ENCODE measurements at places on chromosomes 7 and 10.

- DNase-seq, result no peak
Observed at GRCh38 chr7:131329176-131329570, 1.5 kb downstream of the MKLN1 start.

DNA sequence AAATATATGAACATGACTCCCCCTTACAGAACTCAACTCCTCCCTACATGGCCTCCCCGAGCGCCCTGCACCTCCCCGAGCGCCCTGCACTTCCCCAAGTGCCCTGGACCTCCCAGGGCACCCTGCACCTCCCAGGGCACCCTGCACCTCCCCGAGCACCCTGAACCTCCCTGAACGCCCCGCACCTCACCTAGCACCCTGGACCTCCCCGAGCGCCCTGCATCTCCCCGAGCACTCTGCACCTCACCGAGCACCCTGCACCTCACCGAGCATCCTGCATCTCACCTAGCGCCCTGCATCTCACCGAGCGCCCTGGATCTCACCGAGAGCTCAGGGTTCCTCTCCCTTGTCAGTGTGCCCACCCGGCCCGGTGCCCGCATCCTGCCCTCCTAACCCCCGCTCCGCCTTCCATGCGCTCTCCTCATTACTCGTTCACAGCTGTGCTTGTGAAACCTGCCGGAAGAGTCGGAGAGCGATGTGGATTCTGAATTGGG lies 134.3 kb downstream of the ACTR3B start:
- no peak for DNase-seq

GRCh38 chr10:81873231-81873931 lies 1.6 kb upstream of the NRG3 start:
- no peak for DNase-seq

- no peak for DNase-seq
Observed at GRCh38 chr7:31690935-31691334, 3.9 kb downstream of the PPP1R17 start.

DNA sequence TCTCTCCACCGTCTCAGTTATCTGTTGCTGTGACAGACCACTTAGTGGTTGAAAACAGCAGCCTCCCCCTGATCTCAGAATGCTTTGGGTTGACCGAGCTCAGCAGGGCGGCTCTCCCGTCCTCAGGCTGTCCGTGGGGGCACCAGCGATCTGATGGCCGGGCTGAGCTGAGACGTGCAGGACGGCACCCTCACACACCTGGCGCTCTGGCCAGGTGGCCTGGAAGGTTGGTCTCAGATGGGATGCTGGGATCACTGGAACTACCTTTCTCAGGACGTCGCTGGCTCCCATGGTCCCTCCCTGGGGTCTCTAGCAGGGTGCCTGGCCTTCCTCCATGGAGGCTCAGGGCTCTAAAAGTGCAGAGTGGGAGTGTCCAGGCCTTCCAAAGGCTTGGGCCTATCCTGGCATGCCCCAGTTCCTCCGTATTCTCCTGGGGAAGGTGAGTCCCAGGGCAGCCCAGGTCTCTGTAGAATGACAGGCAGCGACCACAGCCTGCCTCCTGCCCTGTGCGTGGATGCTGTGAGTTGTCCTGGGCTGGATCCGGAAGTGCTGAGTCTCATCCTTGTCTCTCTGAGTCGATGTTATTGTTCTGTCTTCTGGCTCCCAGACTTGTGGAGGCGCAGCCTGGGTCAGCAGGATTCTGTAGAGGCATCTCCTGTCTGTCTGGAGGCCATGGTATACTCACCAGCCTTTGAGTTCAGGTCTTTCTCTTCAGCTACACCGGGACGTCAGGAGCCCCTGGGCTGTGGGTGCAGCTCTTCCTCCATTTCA lies 12.2 kb upstream of the PWWP2B start:
- DNase-seq, result no peak

DNA sequence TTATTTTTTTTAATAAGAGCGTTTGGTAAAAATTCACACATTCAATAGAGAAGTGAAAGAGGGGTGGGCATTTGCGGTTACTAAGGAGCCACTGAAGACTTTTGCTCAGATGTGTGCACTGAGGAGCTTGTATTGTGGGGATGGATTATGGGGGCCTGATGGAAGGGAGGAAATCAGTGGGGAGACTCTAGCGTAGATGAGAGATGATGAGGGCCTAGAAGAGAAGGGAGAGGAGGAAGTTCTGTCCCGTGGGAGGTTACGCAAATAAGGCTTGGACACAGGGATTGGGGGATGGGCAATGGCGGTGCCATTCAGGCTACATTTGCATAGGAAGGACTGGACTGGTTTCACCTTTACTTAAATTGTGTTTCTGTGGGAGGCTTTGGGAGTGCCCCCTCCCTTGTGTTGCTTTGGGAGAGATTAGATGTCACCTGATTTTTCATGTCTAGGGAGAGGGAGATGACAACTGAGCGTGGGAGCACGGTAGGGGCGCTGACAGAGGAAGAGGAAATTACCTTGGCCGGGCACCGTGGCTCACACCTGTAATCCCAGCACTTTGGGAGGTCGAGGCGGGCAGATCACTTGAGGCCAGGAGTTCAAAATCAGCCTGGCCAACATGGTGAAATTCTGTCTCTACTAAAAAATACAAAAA lies 2.2 kb upstream of the HIP1 start:
- DNase-seq, result no peak

- DNase-seq, result no peak
Observed at GRCh38 chr7:86963599-86964230, 95.7 kb downstream of the ELAPOR2 start.

DNA sequence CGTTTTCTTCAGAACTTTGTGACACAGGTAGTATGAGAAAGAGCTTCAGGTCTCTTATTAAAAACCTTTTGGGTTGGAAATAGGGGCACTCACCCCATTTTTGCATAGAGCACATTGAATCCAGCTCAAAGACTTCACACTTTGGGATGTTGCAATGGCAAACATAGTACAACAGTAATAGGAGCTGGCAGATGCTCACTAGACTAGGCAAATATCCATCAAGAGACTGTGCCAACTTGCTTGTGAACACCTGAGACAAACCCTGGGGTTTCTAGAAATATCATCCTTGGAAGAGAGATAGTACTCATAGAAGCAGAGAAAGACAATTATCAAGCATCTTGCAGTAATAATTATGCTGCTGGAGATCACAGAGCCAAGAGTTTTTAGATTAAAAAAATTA lies 280.0 kb downstream of the CACNA2D1 start:
- no peak for DNase-seq

GRCh38 chr7:158285383-158285770 lies 302.2 kb downstream of the PTPRN2 start:
- DNase-seq, result no peak

DNA sequence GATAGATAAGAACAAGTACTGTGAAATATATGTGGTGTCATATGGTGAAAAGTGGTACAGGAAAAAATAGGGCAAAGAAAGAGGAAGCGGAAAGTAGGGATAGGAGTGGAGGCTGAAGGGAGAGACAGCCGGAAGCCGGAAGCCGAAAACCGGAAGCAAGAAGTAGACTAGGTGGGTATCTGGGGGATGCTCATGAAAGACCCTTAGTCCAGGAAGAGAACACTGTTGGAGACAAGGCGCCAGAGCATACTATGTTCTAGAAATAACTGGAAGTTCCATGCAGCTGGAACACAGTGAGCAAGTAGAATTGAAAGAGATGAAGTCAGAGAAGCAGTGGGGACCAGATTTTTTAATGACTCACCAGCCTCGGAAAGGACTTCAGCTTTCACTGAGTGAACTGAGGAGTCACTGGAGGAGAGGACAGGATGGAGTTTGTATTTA lies 22.5 kb downstream of the ST8SIA6 start:
- DNase-seq, result no peak

DNA sequence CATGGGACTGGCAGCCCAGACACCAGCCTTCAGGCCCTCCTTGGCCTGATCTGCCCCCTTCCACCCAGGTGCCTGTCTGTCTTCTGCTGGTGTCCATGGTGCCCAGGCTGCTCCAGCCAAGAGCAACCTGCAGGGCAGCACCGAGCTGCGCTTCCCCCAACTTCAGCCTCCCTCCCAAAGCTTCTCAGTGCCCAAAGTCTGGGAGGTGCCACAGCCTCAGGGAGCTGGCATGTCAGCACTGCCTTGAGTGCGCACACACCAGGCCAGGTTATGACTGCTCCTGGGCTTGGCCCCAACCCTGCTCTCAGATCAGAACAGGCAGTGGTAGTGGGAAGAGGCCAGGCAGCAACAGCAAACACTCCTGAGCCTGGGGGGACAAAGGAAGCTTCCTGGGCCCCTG lies 304.6 kb upstream of the NRG3 start:
- no peak for DNase-seq

DNA sequence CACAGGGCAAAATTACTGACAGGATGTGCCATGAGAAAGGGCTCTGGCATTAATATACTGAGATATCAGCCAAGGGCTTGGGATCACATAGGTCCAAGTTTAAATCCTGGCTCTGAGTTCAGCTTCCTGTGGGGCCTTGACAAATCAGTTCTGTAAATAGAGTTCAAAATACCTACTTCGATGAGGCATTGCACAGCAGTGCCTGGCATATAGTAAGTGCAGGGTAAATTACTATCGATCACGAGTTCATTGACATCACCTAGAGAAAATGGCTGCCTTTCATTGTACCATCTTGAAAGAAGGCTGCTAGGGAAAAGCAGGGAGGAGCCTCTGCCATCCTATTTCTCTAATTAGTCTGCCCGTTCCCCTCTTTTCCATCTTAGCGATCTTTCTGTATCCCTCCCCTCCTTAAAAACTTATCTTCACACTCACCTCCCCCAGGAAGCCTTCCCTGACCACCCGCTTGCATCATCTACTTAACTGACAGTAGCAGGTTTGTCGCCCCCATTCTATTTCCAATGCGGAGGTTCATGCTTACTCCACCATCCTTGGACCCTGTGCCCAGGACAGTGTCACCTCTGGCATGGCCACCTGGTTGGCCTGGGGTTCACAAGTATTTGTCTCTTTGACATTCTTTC lies 124.5 kb downstream of the C10orf105 start:
- no peak for DNase-seq

DNA sequence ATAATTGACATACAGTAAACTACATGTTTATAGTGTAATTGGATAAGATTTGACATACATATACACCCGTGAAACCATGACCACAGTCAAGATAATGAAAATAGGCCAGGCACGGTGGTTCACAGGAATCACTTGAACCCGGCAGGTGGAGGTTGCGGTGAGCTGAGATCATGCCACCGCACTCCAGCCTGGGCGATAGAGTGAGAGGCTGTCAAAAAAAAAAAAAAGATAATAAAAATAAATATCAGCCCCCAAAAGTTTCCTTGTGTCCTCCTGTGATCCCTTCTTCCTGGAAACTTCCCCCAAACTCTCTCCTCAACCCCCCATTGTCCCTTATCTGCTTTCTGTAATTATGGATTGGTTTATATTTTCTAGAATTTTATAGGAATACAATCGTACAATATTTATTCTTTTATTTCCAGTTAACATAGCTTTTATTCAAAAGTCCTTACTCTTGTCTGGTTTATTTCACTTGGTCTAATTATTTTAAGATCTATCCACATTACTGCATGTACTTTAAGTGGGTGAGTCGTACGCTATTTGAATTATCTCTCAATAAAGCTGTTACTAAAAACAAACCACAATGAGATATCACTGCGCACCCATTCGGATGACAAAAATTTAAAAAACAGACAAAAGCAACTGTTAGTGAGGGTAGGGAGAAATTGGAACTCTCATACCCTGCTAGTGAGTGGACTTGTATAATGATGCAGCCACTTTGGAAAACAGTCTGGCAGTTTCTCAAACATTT lies 30.1 kb upstream of the TNPO3 start:
- DNase-seq, result no peak

DNA sequence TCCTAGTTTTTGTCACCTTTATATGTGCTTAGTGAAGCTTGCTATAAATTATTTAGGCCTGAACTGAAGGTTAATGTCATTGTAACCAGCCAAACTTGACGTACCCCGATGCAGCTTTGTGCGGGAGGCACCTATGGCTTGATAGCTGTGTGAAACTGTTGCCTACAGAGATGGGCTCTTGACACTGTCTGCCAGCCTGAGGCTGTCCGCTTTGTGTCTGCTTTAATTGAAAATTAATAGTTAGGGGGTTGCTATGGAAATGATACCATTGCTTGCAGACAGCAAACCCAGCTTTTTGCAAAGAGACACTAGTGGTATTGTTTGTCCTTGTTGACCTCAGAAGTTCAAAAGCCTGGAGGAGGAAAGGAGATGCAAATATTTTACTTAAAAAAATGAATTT lies 2.1 kb upstream of the FOXP2 start:
- DNase-seq, result no peak

- no peak for DNase-seq
Observed at GRCh38 chr10:101959346-101959916, 96.5 kb downstream of the ARMH3 start.

GRCh38 chr7:40234046-40234445 lies 99.2 kb downstream of the SUGCT start:
- no peak for DNase-seq
